Neural crest cell (in vitro differentiated cells): ENCODE measurements at places on chromosomes 12 and 14. TPM values are rescaled to one million over a fixed set of nuclear protein-coding genes. Genes with fewer than 3 reads are reported as not detected.

DNA sequence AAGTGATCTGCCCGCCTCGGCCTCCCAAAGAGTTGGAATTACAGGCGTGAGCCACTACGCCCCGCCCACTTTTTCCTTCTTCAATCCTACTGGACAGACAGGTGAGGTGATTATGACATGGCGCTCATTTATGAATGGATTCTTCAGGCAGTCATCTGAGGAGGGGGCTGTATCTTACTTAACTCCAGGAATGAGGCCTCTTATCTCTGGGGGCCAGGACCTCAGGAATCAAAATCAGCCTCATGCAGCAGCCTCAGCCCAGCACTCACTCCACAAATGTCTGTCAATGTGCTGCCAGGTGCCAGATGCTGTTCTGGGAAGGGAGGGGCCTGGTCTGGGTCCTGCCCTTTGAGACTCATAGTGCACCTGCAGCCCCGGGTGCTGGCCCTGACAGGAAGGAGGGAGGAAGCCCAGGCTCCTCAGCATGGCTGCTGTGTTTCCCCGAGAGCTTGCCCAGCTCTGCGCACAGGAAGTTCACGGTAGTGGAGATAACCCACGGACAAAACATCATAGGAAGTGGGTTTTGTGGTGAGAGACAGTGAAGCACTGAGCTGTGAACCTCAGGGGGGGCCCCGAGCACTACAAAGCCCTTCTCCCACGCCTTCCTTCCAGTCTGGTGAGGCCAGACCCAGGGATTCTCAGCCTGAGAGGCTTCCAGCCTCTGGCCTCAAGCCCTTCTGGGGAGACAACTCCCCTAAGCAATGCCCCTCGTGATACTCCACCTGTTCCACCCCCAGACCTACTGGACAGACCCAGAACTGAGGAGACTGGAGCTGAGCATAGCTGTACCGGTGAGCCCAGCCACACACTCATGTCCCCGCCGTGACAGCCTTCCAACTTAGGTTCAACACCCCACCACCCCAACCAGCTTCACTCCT, 22.3 kb downstream of the GALNT6 start:
- DNase-seq: no peak

DNA sequence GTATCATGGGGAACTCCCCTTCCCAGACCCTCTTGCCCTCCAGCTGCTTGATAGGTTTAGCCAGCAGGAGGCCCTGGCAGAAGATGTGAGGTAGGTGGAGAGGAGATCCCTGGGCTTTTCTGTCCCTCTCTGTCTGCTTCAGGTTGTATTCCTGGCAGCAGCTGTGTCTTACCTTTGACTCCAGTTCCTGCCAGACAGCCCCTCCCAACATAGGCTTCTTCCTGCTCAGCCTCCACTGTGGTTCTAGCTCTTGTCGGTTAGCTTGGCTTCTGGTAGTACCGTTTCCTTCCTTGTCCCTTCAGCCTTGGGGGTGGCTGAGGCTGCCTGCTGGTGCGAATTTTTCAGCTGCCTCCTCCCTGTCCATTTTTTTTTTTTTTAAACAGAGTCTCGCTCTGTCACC, 215.7 kb upstream of the CRY1 start:
- DNase-seq: no peak

DNA sequence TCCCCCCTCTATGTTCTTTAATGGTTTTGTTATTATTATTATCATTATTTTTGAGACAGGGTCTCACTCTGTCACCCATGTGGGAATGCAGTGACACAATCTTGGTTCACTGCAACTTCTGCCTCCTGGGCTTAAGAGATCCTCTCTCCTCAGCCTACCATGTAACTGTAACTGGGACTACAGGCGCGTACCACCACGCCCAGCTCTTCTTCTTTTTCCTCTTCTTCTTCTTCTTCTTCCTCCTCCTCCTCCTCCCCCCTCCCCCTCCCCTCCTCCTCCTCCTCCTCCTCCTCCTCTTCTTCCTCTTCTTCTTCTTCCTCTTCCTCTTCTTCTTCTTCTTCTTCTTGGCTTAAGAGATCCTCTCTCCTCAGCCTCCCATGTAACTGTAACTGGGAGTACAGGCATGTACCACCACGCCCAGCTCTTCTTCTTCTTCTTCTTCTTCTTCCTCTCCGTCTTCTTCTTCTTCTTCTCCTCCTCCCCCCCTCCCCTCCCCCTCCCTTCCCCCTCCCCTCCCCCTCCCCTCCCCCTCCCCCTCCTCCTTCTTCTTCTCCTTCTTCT, 5.4 kb upstream of the KRT7 start:
- DNase-seq: no peak

PTGR2 gene
- 6.0 and 6.2 TPM in 2 replicates for total RNA-seq

GRCh38 chr12:22355011-22355580, 20.6 kb upstream of the ST8SIA1 start:
- no peak for DNase-seq

SERPINA12 gene
- total RNA-seq: not detected in 2 replicates

DNA sequence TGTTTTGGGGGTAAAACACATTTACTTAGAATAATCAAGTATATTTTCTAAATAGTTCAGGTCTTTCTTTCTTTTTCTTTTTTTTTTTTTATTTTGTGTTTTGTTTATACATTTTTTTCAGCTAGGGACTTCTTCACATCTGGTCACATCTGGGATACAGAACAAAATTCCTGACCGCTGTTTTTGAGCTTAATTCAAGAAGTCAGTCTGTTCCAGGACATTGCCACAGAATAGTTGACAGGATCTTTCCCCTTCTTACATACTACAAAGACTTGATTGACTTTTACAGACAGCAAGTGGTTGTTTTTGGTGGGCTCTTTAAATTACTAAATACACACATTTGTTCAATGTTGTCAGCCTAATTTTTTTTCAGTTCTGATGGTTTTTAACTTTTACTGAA, 41.8 kb upstream of the DCN start:
- no peak for DNase-seq

GRCh38 chr12:67541625-67541991, 106.9 kb upstream of the DYRK2 start:
- no peak for DNase-seq

DNA sequence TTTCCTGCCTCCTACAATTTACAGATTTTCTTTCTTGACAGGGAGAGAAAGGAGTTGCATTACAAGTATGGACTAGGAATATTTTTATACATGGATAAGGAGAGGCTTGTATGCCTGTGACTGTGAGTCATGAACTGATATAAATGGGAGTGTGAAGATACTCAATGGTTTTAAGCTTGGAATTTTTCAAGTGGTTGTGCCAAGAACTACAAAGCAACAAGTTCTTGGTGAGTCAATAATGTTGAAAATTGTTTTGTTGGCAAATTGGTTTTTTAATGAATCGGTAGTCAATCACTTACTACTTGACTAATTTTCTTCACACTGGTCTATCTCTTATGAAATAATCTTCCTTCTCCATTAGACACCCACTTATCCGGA, 58.9 kb upstream of the HMGA2 start:
- DNase-seq: no peak

- no peak for DNase-seq
These were observed 3.0 kb downstream of the FOXA1 start for GRCh38 chr14:37591941-37592481.

GRCh38 chr12:11242656-11243055, 26.9 kb downstream of the PRB3 start:
- no peak for DNase-seq

- peak; percentile 29 for DNase-seq
These were observed 1.0 kb downstream of the DGKA start for GRCh38 chr12:55931780-55932550.

DNA sequence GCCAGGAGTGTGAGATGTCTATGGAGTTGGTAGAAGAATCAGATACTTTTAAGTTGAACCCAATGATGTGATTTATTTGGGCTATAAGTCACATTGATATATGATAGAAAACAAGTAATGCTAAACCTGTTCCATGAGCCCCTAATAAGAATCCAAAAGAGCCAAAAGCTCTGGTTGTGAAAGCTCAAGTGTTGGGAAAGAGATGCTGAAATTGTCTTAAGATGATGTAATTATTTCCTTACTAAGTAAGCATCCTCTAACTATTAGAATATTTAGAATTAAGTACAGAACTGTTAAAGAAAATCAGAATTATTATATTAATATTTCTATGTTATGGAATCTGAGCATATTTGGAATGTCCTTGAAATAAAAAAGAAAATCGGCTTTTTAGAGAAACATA, 17.6 kb upstream of the SLC2A13 start:
- no peak for DNase-seq

DNA sequence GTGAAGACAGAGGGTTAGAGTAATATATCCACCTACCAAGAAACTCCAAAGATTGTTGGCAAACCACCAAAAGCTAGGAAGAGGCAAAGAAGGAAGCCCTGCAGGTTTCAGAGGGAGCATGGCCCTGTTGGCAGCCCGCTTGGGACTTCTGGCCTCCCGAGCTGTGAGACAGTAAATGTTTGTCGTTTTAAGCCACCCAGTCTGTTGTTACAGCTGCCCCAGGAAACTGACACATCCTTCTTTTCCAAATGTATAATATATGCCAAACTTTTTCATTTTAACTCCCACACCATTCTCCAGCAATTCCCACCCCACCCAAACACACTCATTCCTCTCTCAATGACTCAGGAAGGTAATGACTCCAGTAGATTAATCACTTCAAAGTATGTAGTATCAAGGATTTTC, 74.0 kb downstream of the RPS29 start:
- no peak for DNase-seq

TESPA1 gene
- not detected in 2 replicates for total RNA-seq

DNA sequence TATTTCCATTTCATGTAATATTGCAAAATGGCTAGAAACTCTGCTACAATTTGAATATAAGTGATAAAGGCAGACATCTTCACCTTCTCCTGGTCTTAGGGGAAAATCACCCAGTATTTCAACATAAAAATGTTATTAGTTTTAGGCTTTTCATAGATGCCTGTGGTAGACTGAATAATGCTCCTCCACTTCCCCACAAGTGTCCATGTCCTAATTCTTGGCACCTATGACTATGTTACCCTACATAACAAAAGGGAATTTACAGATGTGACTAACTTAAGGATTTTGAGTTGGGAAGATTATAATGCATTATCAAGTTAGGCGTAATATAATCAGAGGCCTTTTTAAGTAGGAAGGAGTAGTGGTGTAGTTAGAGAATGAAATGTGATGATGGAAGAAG, 196.4 kb downstream of the TMTC3 start:
- DNase-seq: no peak

GUCY2C gene
- not detected in 2 replicates for total RNA-seq

GRCh38 chr14:101056446-101056845, 152.9 kb upstream of the RTL1 start:
- no peak for DNase-seq

- no peak for DNase-seq
These were observed 414.8 kb downstream of the SLC6A15 start for GRCh38 chr12:84497819-84498218.

- DNase-seq: no peak
These were observed 60.8 kb downstream of the R3HDM2 start for GRCh38 chr12:57370072-57370471.
